ENCODE measurements at places on chromosomes 6 and 20. TPM values are rescaled to one million over a fixed set of nuclear protein-coding genes. Genes with fewer than 3 reads are reported as not detected.

AVP gene
- polyA plus RNA-seq, result not detected

MOXD1 gene
- 3.7 TPM for polyA plus RNA-seq

DNA sequence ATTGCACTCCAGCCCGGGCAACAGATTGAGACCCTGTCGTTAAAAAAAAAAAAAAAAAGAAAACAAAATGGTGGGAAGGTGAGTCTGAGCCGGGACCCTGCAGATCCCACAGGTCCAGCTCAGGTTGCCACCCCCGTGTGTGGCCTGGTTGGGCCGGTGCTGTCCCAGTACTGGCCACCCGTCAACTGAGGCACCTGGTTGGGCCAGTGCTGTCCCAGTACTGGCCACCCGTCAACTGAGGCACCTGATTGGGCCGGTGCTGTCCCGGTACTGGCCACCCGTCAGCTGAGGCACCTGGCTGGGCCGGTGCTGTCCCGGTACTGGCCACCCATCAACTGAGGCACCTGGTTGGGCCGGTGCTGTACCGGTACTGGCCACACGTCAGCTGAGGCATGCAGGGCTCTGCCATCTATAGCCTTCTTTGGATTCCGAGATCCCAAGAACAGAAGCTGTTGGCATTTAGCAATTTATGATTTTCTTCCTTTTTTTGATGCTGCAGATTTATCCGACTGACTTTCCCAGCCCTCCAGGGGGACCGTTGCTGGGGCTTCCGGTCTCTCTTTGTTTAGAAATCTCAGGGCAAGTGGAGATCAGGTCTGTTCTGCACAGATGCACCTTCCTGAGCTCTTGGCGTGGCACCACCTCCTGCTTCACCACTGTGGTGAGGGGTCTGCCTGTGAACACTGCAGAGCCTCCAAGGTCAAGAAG is 113.8 kb downstream of the SYCP2 start:
- DNase-seq, result no peak

DNA sequence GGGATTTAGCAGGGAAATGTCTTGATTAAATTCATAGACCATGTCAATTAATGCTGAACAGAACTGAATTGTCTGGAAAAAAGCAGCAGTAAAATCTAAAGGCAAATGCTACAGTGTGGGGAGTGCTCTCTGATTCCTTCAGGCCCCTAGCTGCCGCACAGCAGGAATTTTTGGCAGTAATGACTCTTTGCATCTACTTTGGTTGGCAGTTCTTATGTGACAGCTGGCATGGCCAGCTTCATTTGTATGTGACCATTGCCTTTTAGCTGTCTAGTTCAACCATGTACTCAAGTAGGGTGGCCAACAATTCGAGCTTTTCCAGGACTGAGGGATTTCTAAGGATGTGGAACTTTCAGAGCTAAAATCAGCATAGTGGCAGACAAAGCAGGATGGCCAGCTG is 499.1 kb upstream of the MAN1A1 start:
- DNase-seq, result peak; percentile 11

DNA sequence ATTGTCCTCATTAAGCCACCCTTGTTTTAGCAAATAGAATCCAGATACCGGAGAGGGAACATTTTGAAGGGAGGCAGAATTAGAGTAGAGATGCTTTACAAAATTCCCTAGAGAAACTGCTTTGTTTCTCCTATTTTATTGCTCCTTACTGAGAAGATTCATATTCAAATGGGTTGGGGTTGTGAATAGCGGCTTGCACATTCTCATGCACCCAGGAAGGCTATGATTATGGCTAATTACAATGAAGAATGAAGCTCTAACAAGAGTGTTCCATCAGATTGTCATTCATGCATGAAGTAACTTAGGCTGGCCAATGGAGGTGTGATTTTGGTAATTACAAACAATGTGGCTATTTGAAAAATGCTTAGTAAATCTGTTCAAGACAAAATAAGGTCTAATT is 129.6 kb downstream of the PACRG start:
- no peak for DNase-seq

All from muscle of back (tissue), 13 donors.